ENCODE measurements at places on chromosomes 6 and 20.
A peak's percentile ranks its signal among the peaks of the same experiment; 100 is the strongest.

GRCh38 chr6:44072959-44073611 is 54.2 kb downstream of the MRPL14 start:
- DNase-seq, result peak; percentile 91

GRCh38 chr20:2507464-2507863 is 1.3 kb downstream of the ZNF343 start:
- peak; percentile 25 for DNase-seq

- no peak for DNase-seq
These were observed 174.9 kb downstream of the FRK start for GRCh38 chr6:115885636-115886366.

GRCh38 chr20:58155148-58155925 is 73.1 kb downstream of the ANKRD60 start:
- DNase-seq, result no peak

DNA sequence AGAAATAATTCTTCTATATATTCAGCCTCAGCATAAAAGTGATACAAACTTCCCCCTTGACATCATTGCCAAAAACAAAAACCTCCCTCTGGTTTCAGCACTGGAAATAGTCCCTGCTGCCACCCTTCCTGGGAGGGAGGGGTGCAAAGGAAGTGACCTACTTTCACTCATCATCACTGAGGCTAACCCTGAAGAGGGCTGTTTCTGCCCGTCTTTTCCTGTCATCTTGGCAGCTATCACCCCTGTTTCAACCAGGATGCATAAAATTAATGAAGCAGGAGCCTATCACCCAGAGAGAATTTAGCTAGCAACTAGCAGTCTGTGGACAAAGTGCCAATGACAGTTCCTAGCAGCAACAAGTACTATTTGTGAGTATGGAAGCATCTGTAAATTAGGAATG is 397.8 kb downstream of the LAMA2 start:
- no peak for DNase-seq

DNA sequence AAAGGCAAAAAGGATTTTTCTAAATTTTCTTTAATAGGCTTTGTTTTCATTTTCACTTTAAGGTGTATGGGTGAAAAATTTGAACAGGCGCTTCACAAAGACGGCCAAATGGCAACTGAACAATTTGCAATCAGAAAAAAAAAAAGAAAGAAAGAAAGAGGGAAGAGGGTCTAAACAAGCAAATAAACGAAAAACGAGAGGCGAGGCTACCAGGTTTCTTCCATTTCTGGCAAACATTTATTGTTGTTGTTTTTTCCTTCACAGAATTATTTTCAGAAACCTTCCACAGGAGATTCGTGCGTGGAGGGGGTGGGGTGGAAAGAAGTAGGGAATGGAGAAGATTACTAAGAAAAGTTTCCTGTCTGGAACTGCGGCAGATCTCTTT is 24.3 kb downstream of the POM121L2 start:
- DNase-seq, result no peak

DNA sequence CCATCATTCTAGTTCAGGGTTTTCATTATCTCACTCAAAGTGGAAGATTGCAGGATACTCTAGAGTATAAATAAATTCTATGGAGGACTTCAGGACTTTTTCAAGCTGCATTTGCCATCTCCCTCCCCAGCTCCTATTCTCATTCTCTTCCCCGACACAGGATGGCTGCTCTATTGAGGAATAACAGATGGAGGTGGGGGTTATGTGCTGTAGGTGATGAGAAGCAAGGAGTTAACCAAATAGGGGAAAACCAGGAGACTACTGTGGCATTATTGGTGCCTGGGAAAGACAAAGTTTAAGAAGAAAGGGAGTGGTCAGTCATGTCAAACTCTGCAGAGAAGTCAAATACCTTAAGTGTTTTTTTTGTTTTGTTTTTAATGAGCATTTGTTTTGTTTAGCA is 109.3 kb downstream of the GRIK2 start:
- no peak for DNase-seq

DNA sequence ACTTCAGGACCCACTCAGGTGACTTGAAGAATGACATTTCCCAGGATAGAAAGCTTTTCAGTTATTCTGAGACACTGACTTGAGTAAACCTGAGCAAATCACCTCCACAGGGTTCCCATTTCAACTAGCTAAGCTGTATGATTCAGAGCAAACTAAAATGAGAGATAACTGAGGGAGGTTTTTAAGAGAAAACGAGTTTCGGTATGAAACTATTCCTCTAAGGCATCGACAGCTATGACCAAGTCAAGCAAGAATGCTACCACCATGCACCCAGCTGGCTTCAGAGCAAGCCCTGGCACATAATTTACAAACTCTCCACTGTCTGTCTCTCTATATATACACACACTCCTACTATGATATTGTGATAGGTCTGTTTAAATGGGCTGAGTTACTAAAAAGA is 75.4 kb downstream of the PERP start:
- no peak for DNase-seq

DNA sequence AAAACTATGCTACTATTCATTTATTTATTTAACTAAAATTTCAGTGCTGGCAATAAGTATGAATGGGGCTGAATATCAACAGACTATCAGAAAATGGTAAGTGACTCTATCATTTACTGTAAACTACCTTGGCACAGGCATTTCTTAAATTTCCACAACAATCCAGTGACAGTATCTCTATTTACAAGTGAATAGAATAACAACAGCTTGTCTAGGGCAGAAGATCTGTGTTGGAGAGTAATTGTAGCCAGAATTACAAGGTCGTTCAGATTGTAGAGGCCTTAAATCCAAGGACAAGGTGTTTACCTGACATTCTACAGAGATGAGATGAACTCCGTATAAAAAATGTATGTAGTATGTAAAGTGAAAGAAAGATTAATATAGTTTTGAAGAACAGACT is 193.8 kb upstream of the SIM1 start:
- DNase-seq, result no peak

DNA sequence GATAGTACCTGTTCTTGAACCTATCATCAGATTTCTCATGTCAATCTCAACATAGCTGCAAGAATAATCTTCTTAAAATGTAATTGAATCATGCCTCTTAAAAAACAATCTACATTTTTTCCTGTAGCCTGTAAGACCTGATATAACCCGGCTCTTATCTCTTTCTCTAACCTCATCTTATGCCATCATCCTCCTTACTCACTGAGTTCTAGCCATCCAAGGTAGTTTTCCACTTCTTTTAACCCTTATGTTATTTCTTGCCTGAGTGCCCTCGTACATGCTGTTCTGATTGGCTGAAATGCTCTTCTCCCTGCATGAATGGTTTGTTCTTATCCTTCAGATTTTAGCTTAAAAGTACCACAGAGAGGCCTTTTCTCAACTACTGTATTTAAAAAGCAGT is 16.4 kb downstream of the SLC17A5 start:
- no peak for DNase-seq

- peak; percentile 71 for DNase-seq
These were observed 6.5 kb upstream of the ZSCAN9 start for GRCh38 chr6:28218312-28219248.

- DNase-seq, result peak; percentile 82
These were observed 156.1 kb upstream of the SALL4 start for GRCh38 chr20:51958099-51959065.

GRCh38 chr6:399785-400534 is 8.4 kb downstream of the IRF4 start:
- DNase-seq, result no peak

DNA sequence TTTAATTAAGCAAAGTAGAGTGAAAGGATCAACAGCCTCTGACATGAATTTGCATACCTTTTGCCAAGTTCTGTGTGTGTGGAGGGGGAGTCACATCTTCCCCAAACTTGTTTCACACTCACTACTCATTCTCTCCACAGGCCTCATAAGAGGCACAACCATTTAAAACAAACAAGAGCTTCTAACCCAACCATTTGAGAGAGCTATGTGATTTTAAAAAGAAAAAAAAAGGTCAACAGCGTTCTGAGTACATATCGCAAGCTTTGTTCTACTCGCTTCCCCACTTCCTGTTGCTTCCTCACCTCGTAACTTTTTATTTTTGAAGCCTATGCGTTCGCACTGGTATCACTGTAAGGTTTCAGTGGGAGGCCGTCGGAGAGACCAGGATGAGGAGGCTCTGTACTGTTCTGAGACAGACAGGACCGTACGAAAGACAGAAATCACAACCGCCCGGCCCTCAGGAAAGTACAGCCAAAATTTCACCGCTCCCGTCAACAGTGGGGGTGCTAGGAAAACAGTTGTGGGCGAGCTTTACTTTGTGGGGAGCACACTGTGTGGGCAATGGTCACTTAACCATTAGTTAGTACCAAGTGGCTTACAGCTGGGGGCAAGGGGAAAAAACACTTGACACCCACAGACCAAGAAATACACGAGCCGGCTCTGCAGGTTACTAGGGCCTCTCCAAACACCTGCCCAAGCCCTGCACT is 61.3 kb downstream of the TRERF1 start:
- DNase-seq, result no peak

- peak; percentile 47 for DNase-seq
These were observed 899.4 kb upstream of the FLRT3 start for GRCh38 chr20:15236812-15237211.

GRCh38 chr6:133630651-133631050 is 258.3 kb upstream of the TCF21 start:
- no peak for DNase-seq

DNA sequence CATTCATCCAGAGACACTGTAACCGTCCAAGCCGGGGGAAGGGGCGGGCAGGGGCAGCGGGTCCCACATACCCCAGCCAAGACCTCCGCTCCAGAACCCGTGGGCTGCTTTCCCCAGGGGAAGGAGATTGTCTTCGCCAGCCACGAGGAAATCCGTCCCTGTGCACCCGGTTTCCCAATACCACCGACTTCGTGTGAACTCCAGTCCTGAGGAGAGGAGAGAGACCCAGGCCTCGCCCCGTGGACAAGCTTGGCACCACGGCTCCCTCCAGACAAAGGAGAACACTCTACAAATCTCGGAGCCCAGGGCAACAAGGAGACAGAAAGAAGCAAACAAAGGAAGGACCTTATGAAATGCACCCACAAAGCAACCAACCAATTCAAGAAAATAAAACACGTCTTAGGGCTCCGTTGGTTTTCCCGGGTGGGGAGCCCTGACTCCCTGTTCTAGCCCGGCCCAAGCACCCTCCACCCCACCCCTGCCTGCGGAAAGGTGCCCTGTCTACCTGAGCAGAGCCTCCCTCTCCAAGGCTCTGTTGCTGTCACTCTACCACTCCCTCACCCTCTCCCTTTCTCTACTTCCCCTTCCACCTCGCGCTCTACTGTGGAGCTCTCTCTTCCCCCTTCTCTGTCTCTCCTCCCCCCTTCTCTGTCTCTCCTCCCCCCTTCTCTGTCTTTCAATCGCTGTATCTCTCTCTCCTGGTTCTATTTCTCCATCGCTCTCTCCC is 1382.8 kb upstream of the DEFB115 start:
- DNase-seq, result no peak

DNA sequence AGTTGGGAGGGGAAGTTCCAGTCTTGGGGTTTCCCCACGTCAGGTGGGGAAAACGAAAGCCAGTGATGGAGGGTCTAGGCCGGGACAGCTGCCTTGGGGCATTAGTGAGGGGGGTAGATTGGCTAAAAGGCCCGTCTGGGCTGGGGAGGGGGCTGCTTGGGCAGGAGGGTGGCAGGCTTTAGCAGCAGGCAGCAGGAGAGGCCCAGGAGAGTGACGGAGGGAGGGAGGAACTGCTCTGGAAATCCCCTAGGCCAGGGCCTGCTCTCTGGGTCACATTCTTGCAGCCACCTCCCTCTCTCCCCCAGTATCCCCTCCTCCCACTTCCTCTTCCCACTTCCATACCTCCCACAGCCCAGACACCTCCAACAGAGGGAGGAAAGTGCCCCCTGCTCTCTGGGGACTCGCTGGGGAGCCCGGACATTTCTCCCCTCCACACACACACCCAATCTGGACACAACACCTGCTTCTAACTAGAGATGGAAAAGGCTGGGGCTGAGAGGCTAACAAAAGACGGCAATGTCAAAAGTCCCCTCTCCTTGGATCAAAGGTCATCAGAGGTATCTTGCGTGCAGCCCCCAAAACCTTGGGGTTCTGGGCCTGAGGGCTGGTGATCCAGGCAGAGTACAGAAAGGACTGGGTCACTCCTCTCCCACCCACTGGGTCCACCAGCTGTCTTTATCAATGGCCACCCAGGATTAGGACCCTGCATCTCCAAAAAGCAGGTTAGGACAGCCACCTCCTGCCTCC is 1.8 kb downstream of the NFKBIE start:
- DNase-seq, result no peak

DNA sequence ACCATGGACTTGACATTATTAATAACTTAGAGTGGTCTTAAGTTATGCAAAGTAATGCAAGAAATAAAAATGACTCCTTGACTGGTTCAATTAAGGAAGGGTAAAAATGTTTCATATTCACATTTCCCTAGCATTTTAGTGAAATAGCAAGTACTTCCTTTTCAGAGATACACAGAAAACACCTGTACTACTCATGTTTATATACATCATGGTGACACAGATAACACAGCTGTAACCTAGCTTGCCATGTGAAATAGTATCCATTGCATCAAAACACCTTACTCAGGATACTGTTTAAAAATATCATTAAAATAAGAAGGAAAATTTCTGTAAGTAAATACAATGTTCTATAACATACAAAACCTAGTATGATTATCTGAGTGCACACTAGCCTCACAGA is 102.4 kb downstream of the AHI1 start:
- no peak for DNase-seq

DNA sequence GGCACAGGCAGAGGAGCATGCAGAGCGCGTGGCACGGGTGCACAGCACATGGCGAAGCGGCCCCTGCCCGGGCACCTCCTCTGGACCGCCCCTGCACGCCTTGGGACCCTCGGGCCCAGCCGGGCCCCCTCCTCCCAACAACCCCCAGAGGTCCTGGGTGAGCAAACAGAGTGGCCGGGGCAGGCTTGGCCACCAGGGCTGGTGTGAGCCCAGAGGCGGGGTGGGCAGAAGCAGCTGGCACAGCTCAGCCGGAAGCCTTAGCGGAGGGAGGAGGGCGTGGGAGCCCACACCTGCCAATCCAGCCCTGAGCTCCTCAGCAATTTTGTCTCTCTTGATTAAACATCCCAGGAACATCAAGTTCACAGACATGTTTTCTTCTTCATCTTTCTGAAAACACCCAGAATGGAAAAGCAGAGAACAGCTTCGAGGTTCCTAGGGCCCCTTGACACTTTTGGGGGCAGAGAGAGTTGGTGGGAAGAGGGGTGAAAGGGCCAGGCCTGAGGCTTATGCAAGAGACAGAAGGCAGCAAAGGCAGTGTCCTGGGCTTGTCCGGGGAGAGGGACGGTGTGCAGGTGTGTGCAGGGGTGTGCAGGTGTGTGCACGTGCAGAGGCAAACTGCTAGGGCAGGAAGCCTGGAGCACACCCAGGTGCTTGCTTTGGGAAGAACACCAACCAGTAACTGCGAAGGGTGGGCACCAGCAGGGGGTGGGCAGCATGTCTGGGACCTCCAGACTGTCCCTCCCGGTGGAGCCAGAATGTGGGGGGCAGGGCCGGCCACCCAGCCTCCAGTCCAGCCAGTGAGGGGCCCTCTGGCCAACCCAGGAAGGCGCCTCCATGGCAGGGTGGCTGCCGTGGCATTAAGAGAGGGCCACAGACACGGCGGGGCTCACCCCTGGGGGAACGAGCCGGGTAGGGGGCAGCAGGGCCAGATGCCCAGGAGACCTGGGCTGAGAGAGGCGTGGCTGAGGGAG is 4.8 kb downstream of the HRH3 start:
- DNase-seq, result no peak

- no peak for DNase-seq
These were observed 6.3 kb downstream of the MICAL1 start for GRCh38 chr6:109449064-109449794.

GRCh38 chr20:44166008-44166407 is 21.0 kb downstream of the JPH2 start:
- peak; percentile 74 for DNase-seq

Data from fibroblast of upper back skin (primary cell).